ENCODE measurements at places on chromosomes 13 and 19.
A peak's percentile ranks its signal among the peaks of the same experiment; 100 is the strongest.

DNA sequence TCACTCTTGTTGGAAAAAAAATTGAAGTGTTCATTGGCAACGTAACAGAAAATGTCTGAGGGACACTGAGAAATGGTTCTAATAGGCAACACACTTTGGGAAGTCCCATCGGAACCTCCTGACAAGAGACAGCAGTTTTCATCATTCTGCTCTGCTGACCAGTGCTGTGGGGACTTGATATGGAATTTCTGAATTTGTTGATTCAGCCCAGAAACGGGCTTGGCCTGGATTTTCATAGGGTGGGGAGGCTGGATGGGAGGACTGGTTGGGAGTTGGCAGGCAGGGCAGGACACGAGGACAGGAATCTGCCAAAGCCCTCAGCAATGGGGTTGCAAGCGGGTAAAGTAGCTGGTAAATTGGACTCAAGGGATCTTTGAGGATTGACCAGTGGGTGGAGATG lies 96.5 kb downstream of the DCT start:
- DNase-seq, result no peak

- DNase-seq, result no peak
Measured at GRCh38 chr19:18230941-18231734, 4.9 kb upstream of the PDE4C start.

- DNase-seq, result no peak
Measured at GRCh38 chr19:29671393-29672160, 6.3 kb downstream of the PLEKHF1 start.

- DNase-seq, result no peak
Measured at GRCh38 chr13:65339241-65339640, 1890.9 kb downstream of the PCDH9 start.

DNA sequence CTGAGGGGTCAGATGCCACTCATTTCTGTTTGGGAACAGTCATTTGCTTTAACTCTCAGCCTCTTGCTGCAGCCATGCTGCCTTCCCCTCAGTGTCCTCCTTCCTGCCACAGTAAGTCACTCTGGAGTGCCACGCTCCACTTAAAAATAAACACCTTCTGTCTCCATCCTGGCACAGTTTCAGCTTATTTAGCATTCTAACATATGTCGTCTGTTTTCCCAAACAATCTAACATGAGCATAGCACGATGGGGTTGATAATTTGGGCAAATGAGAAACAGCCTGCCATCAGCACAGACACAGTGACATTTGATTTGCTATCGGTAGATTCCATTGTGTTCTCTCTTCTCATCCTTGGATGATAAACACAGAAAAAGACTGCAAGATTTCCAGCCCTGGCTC lies 768.6 kb downstream of the UQCRFS1 start:
- no peak for DNase-seq

- no peak for DNase-seq
Measured at GRCh38 chr19:2423915-2424685, 3.3 kb downstream of the TIMM13 start.

- no peak for DNase-seq
Measured at GRCh38 chr13:81800433-81800832, 1459.5 kb upstream of the SPRY2 start.

- DNase-seq, result no peak
Measured at GRCh38 chr13:50783066-50783465, 60.4 kb downstream of the DLEU7 start.

GRCh38 chr19:54305141-54305540 lies 7.8 kb downstream of the LILRA5 start:
- DNase-seq, result no peak

DNA sequence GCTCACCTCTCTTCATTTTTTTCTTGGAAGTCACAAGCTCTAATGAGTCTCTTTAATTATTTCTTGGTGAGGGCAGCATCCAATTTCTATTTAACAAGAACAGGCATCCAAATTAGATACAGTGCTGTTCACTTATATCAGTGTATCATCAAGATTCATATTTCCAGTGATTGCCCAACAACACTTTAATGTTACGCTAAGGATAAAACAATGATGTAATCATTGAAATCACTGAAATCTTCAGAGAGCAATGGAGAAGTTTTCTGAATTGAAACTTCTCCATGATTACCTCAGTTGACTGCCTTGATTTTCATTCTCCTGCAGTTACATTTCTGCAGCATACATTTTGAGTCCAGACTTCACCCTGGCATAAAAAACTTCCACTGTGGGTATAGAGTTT lies 17.1 kb upstream of the LRCH1 start:
- DNase-seq, result no peak

DNA sequence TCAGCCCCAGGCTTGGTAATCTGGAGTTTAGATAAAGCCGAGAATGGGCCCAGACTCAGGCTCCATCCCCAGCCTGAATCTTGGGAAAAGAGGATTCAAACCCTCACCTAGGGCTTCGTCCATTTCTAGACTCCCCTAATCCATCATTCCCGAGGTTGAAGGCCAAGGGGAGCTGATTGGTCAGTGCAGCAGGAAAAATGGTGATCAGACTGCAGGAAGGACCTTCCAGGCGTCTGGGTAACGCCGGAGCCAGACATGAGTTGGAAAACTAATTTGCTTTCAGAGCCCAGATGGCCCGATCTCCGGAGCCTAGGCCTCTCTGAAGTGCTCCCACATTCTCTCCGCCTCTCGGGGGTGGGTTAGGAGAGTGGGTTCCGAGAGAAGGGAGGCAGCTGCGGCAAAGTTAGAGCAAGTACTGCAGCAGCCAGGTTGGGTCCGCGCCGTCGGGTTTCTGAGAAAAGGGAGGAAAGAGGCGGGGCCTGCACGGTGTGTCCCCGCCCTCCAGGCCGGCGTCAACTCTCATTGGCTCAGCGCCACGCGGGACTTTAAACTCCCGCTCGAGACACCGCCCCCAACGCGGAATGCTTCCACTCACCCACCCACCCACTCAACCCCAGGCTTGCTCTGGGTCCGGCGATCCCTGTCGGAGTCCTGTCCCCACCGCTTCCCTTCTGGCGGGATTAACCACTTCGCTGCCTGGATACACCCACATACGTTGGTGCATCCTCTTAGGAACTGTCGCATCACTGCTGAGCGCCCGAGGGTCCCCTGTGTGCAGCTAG lies 788 bp upstream of the RTBDN start:
- no peak for DNase-seq

DNA sequence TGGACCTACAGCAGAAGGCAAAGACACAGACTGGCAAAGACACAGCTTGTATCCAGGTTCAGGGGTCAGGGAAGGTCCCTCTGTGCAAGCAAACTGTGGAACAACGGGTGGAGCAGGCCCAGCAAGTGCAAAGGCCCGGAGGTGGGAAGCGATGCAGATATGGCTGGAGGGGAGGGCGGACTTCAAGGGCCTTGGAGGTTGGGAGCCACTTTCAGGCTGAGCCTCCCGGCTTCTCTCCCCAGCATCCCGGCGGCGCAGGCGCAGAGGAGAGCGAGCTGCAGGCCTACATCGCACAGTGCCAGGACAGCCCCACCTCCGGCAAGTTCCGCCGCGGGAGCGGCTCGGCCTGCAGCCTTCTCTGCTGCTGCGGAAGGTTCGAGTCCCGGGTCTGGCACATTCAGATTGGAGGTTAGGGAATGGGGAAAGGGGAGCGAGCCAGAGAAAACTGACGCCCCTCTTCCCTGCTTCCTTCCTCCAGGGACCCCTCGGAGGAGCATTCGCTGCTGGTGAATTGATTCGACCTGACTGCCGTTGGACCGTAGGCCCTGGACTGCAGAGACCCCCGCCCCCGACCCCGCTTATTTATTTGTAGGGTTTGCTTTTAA lies 2.1 kb upstream of the PNPLA6 start:
- peak; percentile 73 for DNase-seq

GRCh38 chr19:19535311-19536191 lies 2.5 kb upstream of the CILP2 start:
- no peak for DNase-seq

GRCh38 chr19:28961772-28962500 lies 251.0 kb downstream of the UQCRFS1 start:
- DNase-seq, result no peak

GRCh38 chr19:48152551-48152950 lies 17.6 kb downstream of the LIG1 start:
- peak; percentile 53 for DNase-seq

- no peak for DNase-seq
Measured at GRCh38 chr19:27796073-27796472, 1416.9 kb downstream of the UQCRFS1 start.

GRCh38 chr13:20801707-20802106 lies 27.9 kb upstream of the EEF1AKMT1 start:
- no peak for DNase-seq

GRCh38 chr13:110151462-110151861 lies 155.5 kb downstream of the COL4A1 start:
- DNase-seq, result no peak

- DNase-seq, result no peak
Measured at GRCh38 chr19:44566984-44567383, 37.5 kb upstream of the CEACAM20 start.

DNA sequence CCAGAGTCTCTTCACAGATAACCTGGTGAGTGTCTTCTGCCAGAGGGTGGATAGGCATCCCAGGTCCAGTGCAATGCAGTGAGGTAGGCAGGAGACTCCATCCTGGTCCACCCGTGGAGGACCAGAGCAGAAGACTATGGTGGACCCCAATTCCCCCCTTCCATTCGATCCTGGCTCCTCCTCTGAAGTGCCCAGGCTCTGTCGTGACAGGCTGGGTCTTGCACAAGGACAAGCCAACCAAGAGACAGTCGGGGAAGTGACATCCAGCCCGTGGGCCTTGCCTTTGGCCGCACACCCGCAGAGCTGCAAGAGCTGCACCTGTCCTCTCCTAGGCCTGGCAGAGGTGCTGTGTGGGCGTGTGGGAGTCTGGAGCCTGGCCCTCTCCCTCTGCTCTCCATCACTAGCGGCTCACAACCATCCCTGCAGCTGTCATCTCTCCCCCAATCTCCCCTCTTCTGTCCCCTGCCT lies 3.1 kb downstream of the ZNF784 start:
- no peak for DNase-seq

DNA sequence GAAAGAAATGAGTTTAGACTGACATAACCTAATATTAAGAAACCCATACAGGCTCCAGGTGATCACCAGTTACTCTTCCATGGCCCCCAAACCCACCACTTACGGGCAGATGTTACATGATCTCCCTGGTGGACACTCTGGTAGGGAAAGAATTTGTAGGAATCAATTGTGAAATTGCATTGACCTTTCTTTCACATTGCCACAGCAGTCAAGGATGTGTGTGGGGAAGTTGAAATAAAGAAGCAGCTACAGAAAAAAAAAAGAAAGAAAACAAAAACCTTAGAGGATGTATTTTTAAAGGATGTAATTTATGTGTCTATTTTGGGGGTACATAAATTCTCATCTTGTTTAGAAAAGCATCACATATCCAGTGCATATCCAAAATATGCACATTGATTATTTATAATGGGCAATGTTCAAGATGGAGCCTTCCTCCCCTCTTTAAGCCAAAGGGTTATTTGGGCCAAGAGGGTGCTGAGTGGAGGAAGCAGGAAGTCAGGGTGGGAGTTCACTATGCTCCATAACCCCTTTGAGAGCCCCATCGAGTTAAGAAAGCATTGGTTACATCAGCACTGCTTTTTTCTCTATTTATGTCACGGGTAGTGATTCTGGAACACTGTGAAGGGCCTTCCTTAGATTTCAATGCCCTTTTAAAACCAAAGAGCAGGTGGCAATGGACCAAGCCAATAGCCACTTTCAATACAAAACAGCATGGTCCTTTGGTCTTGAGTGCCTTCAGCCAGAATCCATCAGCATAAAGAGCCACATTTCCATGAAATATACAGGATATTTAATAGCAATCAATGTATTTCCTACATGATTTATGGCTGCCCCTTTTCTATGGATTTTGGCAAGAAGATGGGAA lies 169.6 kb downstream of the LACC1 start:
- no peak for DNase-seq

GRCh38 chr13:113618455-113618854 lies 33.9 kb downstream of the TFDP1 start:
- no peak for DNase-seq

DNA sequence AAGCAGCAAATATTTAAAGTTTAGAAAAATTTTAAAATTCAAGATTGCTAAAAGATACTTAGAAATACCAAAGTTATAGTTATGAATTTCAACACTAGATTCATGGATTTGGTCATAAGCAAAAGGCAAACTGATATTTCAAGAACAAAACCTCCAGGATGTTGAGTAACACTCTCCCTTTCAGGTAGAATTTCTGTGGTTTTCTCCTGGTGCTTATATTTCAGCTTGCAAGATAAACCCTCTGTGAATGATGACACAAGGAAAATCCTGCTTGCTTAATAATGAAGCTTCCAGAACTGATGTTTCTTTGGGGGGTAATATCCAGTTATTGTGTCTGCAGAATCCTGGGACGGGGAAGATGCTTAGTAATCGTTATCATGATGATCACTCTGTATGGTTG lies 320.3 kb upstream of the EDNRB start:
- DNase-seq, result no peak

DNA sequence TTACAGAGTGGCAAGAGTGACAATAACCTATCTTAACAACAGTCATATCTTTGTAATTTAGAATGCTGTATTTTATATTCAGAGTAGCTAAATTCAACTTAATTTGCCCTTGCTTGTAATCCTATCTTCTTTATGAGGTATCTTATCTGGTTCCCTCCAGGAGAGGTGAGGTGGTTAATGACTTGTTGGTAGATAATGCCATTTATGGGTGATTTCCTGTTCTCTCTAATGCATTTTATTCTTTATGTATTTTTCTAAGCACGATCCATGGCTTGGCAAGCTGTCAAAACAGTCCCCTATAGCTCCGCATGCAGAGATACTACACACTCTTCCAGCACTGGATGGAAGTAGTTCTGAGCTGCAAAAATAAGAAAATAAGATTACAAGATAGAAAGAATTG lies 267.9 kb downstream of the LMO7 start:
- DNase-seq, result no peak

GRCh38 chr19:29384656-29385055 lies 141.1 kb upstream of the VSTM2B start:
- no peak for DNase-seq

- no peak for DNase-seq
Measured at GRCh38 chr19:34171539-34171876, 796 bp upstream of the LSM14A start.

DNA sequence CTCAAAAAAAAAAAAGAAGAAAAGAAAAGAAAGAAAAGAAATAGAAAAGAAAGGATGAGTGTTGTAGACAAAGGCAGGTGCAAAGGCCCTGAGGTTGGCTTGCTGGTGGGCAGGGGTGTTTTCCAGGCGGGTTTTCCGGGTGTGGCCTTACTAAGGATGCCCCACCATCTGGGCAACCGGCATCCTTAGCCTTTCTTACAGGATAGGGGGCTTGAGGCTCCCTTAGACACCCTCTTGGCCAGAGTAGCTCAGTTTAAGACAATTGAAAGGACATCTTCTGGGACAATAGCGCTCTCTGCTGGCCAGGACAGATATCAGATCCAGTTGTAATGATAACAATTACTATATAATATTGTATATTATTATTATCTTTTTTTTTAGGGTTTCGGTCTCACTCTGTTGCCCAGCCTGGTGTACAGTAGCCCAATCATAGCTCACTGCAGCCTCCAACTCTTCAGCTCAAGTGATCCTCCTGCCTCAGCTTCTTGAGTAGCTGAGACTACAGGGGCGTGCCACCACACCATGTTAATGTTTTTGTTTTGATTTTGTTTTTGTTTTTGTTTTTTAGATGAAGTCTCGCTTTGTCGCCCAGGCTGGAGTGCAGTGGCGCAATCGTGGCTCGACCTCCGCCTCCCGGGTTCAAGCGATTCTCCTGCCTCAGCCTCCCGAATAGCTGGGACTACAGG lies 1.4 kb upstream of the QTRT1 start:
- DNase-seq, result no peak

GRCh38 chr19:2507109-2507508 lies 31.2 kb downstream of the GADD45B start:
- no peak for DNase-seq
